Hippocampal formation (tissue), 2 donors: ENCODE measurements at places on chromosomes 6 and 20.
A peak's percentile ranks its signal among the peaks of the same experiment; 100 is the strongest.

GRCh38 chr6:150016324-150017185 is 8.8 kb downstream of the RAET1L start:
- DNase-seq, result peak; percentile 70

GRCh38 chr6:41021832-41022231 is 17.2 kb downstream of the UNC5CL start:
- DNase-seq, result peak; percentile 27

GRCh38 chr20:52251136-52251700 is 59.6 kb upstream of the ZFP64 start:
- DNase-seq, result no peak

GRCh38 chr6:75618437-75618836 is 16.8 kb downstream of the SENP6 start:
- DNase-seq, result no peak

- no peak for DNase-seq
Observed at GRCh38 chr6:7058250-7058923, 49.4 kb upstream of the RREB1 start.

GRCh38 chr20:10040070-10040975 is 5.5 kb downstream of the ANKEF1 start:
- no peak for DNase-seq
